ENCODE measurements at places on chromosomes 2 and 18. TPM values are rescaled to one million over a fixed set of nuclear protein-coding genes. Genes with fewer than 3 reads are reported as not detected.

DNA sequence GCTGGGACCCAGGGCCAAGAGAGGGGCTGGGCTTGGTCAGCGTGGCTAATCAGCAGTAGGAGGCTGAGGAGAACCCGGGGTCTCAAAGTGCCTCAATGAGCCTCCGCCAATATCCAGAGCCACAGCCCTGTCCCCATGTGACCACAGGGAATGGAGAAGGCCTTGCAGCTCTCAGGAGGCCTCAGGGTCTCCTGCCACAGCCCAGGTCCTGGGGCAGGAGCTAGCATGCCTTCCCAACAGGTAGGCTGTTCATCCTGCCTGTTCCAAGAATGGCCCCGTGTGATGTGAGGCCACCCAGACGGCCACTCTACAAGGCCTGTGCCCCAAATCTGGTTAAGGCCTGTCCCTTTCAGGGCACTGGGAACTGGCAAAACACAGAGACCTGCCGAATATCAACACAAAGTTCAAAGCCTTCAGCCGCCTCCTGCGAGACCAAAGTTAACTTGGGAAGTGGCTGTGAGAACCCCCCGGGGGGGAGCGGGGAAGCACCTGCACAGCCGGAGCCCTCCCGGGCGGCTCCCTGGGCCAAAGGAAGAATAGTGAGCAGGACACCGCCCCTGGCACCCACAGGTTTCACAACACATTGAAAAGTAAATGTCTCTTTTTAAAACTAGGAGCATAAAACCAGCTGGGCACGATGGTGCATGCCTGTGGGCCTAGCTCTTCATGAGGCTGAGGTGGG lies 4.5 kb upstream of the LIMS2 start:
- no peaks in the 10 kb centered on the region for H3K4me1 ChIP-seq
- no peak overlapping the region for H3K4me3 ChIP-seq
- no peak overlapping the region for H3K27ac ChIP-seq
- H3K36me3 ChIP-seq = no peaks in the 10 kb centered on the region

Gene ACMSD
- not detected for total RNA-seq

Gene LAMA1
- 14.7 TPM for total RNA-seq

DNA sequence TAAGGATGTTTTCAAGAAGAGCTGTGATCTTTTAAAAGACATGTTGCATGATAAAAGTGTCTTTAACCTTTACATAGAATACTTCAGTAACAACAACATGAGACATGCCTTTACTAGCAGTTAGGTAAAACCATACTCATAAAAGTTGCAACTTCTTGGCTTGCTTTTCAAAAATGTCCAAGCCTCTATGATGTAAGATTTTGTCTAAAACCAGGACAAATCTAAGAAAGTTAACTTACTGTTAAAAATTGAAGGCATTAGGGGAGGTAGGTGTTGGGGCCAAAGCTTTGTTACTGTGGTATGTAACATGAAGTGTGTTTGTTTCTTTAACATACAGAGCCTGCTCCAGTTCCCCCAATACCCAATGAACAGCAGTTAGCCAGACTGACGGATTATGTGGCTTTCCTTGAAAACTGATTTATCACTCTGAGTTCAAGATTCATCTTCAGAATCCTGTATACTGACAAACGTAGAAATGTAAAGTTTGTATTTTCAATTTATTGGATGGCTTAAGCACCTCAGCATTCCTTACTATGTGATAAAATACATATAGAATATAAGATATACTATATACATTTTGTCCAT lies 11.7 kb downstream of the COPS8 start:
- H3K27me3 ChIP-seq = no peaks in the 10 kb centered on the region
- DNase-seq = no peak
- no peaks in the 10 kb centered on the region for H3K4me1 ChIP-seq
- peaks cover 8% of the 10 kb centered on the region for H3K36me3 ChIP-seq
- H3K27ac ChIP-seq = no peak overlapping the region
- no peak overlapping the region for H3K4me3 ChIP-seq

DNA sequence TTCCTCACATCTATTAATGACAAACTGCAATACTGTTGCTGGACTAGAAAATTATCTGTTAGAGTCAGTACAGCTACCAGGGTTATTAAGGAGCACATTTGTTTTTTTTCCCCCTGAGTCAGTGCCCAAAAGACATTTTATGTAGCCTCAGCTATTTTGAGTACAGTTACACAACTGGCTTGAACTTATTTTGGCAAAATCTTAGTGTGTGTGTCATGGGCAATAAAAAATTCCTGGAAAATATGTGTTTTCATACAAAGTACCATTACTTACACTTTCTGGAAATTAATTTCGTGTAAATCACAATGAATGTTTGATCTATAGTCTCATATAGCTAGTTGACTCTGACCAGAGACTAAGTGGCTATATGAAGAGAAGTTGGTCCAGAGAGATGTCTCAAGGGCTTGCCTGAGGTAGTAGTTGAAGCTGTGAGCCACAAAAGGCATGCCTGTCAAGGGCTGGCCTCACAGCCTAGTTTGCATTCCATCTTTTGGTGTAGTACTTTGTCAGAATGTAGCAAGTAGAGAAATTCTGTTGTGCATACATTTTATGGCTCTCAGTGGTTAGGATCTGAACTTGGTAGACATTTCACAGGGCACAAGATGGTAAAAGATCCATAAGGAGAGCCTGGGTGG lies 283.4 kb downstream of the MTX2 start:
- no peaks in the 10 kb centered on the region for H3K36me3 ChIP-seq
- peaks cover 10% of the 10 kb centered on the region for H3K27me3 ChIP-seq
